ENCODE measurements at places on chromosomes 3 and 15. TPM values are rescaled to one million over a fixed set of nuclear protein-coding genes. Genes with fewer than 3 reads are reported as not detected.

DNA sequence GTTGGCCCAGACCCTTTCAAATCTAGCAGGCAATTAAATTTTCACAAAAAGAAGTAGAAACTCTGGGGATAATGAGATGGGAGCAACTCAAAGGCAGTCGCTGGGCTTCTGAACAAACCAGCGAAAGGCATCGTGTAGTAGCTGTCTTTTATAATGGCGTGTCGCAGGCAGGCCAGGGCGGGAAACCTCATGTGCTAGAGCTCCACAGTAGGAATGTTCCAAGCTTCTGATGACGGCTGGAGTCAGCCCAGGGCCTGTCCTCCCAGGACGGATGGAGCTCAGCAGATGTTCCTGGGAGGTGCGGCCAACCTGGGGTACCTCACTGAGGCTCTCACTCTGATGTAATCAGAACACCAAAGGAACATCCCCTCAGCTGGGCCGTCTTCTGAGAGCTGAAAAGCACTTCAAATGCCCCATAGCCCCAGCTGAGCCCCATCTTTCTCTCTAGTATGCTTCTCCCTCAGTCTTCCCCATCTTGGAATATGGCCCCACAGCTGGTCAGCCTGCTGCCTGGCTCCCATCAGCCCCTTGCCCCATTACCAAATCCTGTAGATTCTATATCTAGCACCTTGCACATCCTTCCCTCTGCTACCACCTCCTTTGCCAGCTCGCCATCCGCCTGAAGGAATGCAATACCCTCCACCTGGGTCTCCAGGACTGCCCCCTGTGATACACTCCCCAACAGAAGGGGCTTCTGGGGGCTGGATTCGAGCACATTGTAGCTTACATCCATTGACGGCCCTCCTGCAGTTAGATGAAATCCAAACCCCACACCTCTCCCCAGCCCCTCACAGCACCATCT, 54.9 kb upstream of the ATP2B2 start:
- H3K4me1 ChIP-seq: peaks cover 5% of the 10 kb centered on the region
- no peaks in the 10 kb centered on the region for H3K36me3 ChIP-seq
- peaks cover 22% of the 10 kb centered on the region for H3K27me3 ChIP-seq

GRCh38 chr15:35680951-35681350, 135.0 kb upstream of the DPH6 start:
- no peak for DNase-seq
- H3K4me1 ChIP-seq: no peaks in the 10 kb centered on the region
- H3K27me3 ChIP-seq: peaks cover 11% of the 10 kb centered on the region
- no peak overlapping the region for H3K27ac ChIP-seq
- H3K36me3 ChIP-seq: no peaks in the 10 kb centered on the region
- H3K4me3 ChIP-seq: no peak overlapping the region

DNA sequence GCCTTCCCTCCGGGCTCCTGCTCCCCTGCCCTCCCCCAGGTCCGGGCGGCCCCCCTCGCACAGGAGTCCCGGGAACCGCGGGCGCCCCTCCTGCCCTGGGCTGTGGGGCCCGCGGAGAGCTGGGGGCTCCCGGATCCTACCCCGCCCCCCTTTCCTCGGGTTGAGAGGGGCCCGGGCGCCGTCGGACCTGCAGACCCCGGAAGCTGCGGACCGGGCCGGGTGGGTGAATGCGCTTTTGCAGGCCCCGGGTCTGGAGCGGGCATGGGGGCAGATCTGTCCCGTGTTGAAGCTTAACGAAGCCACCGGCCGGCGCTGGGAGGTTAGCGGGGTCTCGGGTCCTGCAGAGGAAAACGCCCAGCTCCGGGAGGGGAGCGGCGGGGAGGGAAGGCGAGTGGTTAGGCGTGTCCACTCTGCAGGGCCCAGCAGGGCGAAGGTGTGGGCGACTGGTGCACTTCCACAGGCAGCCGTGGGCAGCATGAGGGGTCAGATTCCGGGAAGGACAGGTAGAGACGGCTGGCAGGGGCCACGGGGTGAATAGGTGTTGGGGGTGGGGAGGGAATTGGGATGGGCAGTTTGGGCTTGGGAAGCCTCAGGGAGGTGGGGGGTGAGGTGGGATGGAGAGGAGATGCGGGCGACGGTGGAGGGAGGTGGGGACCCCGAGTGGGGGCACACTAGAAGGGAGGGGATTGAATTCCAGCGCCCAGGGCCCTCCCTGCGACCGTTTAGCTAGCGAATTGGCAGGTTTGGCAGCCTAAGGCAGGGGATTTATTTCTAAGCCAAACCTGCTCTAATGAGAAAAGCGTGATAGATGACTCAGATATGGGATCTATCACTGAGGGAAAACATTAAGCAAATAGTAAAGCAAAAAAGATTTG, 635 bp downstream of the CD276 start:
- peaks cover 73% of the 10 kb centered on the region for H3K27me3 ChIP-seq
- peak overlapping the region; percentile 13 for H3K4me3 ChIP-seq
- H3K27ac ChIP-seq: no peak overlapping the region

GRCh38 chr3:150680562-150680961, 23.2 kb downstream of the ERICH6 start:
- peak overlapping the region; percentile 69 for H3K27ac ChIP-seq
- no peak for DNase-seq
- H3K36me3 ChIP-seq: peaks cover 18% of the 10 kb centered on the region
- peak overlapping the region; percentile 48 for H3K4me3 ChIP-seq
- peaks cover 23% of the 10 kb centered on the region for H3K4me1 ChIP-seq
- H3K27me3 ChIP-seq: peaks cover 6% of the 10 kb centered on the region

DNA sequence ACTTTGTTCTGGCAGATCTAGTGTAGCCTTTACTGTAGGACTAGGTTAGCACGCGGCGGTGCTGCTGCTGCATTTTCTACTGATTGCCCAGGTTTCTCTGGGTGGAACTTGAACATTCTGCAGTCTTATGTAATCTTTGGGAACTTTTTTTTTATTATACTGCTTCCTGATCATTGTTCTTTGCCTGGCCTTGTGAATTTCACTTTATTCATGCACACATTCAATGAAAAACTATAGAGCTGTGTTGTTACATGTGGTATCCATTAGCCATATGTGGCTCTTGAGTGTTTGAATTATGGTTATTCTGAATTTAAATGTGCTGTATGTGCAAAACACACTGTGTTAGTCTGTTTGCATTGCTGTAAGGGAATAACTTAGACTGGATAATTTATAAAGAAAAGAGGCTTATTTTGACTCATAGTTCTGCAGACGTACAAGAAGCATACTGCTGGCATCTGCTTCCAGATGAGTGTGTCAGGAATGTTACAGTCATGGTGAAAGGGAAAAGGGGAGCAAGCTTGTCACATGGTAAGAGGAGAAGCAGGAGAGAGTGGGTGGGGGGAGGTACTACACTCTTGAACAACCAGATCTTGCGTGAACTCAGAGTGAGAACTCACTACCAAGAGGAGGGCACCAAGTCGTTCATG, 26.5 kb downstream of the MEF2A start:
- no peak for DNase-seq
- H3K27ac ChIP-seq: no peak overlapping the region
- peaks cover 13% of the 10 kb centered on the region for H3K4me1 ChIP-seq
- H3K36me3 ChIP-seq: peaks cover 51% of the 10 kb centered on the region

DNA sequence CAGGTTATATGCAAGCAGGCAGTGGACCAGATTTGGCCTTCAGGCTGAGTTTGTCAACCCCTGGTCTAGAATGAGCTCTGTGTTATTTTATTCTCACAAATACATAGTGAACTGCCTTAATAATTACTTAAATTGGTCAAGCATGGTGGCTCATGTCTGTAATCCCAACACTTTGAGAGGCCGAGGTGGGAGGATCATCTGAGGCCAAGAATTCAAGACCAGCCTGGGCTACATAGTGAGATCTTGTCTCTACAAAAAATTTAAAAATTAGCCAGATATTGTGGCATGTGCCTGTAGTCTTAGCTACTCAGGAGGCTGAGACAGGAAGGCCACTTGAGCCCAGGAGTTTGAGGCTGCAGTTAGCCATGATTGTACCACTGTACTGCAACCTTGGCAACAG, 15.0 kb downstream of the PLS1 start:
- no peak for DNase-seq
- H3K4me1 ChIP-seq: no peaks in the 10 kb centered on the region
- H3K27me3 ChIP-seq: no peaks in the 10 kb centered on the region
- no peaks in the 10 kb centered on the region for H3K36me3 ChIP-seq
- no peak overlapping the region for H3K27ac ChIP-seq

- no peaks in the 10 kb centered on the region for H3K36me3 ChIP-seq
- H3K27ac ChIP-seq: no peak overlapping the region
- no peak for DNase-seq
These were observed 41.1 kb downstream of the TNFAIP8L3 start for GRCh38 chr15:51053571-51053970.

- H3K4me3 ChIP-seq: no peak overlapping the region
- peaks cover 4% of the 10 kb centered on the region for H3K36me3 ChIP-seq
- H3K27ac ChIP-seq: no peak overlapping the region
- H3K27me3 ChIP-seq: no peaks in the 10 kb centered on the region
These were observed 35.9 kb upstream of the TRAK1 start for GRCh38 chr3:42055291-42055690.

DNA sequence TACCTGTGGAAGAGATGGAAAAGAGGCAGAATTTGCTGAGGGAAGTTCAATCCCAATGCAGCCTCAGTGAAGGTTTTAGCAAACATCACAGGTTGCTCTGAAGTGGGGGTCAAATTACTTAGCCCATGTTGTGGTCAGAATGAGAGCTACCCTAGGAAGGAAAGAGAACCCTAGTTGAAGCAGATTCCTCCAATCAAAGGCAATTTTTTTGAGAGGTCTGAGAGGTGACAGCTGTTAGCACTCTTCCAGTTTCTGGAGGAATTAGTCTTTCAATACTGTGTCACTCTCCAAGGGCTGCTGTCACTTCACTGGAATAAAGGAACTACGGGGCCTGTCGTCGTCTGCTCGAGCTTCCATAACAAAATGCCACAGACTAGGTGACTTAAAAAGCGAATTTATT, 584.2 kb upstream of the DPPA4 start:
- no peaks in the 10 kb centered on the region for H3K4me1 ChIP-seq
- no peaks in the 10 kb centered on the region for H3K36me3 ChIP-seq
- H3K27me3 ChIP-seq: no peaks in the 10 kb centered on the region
- no peak for DNase-seq
- H3K27ac ChIP-seq: no peak overlapping the region
- no peak overlapping the region for H3K4me3 ChIP-seq

DNA sequence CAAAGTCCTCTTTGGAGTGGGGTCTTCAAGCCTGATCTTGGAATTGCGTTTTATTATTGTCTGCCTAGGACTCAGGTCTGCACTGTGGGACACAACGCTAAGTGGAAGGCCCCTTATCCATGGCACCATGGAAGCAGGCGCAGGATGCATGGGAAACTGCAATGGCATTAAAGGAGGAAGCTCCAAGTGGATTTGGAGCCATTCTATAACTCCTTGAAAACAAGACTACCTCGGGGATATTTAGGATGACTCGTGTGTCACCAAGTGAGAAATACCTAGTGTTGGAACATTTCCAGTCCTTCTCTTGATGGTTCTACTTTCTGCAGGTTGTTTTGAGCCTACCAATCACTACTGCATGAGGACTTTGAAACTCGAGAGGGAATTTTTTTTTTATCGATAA, 126.6 kb upstream of the ZBED2 start:
- H3K4me1 ChIP-seq: peaks cover 4% of the 10 kb centered on the region
- H3K27ac ChIP-seq: no peak overlapping the region
- H3K4me3 ChIP-seq: no peak overlapping the region
- peaks cover 32% of the 10 kb centered on the region for H3K36me3 ChIP-seq
- no peak for DNase-seq
- no peaks in the 10 kb centered on the region for H3K27me3 ChIP-seq

DNA sequence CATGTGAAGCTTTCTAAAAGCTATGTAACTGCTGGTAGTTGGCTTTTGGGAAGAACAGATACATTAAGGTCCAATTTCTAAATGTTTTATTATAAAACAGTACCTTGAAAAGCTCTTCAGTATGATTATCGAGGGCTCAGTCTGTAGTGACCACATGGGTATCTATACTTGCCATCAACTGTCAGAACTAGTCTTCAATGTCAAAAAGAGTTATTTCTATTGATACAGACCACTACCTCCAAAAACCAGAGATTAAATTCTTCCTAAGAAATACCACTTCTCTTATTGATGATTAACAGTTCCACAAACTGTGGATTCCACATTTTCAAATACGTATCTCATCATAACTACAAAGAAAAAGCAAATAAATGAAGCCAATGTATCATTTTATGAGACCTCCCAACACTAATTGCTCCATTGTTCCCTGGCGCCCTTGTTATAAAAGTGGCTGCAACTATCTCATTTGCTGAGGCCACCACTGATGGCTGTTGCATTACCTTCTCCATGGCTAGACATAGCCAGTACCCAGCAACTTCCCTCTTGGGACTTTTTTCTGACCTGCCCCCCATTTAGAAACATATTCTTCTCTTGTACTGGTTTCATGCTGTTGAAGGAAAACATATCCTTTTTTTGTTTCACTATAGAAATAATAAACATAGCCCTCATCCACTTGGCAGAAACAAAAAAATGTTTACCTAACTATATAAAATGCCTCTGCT, 33.9 kb upstream of the MBNL1 start:
- peak overlapping the region; percentile 50 for H3K4me3 ChIP-seq
- H3K27ac ChIP-seq: peak overlapping the region; percentile 66
- no peak for DNase-seq
- peaks cover 59% of the 10 kb centered on the region for H3K4me1 ChIP-seq
- no peaks in the 10 kb centered on the region for H3K27me3 ChIP-seq

DNA sequence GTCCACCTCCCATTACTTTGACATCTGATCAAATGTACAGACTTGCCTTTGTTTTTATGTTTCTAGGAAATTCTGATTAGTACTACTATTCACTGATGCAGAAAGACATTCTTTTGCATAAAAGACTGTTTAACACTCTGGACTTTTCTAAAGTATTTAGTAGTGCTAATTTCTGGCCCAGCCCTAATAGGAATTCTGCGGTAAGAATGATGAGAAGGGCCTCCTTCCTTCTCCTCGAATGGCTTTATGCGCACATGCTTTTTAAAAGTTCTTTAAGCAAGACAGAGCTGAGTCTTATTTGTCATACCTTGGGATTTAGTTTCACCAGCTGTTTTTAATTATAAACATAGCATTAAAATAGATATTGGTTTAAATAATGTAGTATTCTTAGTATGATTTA, 192.3 kb upstream of the RBMS3 start:
- peaks cover 3% of the 10 kb centered on the region for H3K36me3 ChIP-seq
- H3K4me3 ChIP-seq: no peak overlapping the region
- H3K27ac ChIP-seq: no peak overlapping the region
- peaks cover 2% of the 10 kb centered on the region for H3K27me3 ChIP-seq
- no peaks in the 10 kb centered on the region for H3K4me1 ChIP-seq

DNA sequence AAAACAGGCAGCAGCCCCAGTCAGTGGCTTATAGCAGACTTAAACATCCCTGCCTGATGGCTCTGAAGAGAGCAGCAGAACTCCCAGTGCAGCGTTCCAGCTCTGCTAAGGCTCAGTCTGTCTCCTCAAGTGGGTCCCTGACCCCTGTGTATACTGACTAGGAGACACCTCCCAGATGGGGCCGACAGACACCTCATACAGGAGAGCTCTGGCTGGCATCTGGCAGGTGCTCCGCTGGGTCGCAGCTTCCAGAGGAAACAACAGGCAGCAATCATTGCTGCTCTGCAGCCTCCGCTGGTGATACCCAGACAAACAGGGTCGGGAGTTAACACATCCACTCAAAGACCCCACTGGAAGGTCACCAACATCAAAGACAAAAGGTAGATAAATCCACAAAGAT, 93.5 kb downstream of the RFX7 start:
- H3K4me3 ChIP-seq: no peak overlapping the region
- H3K36me3 ChIP-seq: peaks cover 62% of the 10 kb centered on the region
- H3K27me3 ChIP-seq: no peaks in the 10 kb centered on the region
- H3K4me1 ChIP-seq: peaks cover 8% of the 10 kb centered on the region

Gene PLA2G4E
- total RNA-seq: not detected

Gene ZBED2
- 1.9 TPM for total RNA-seq

Gene CCDC191
- total RNA-seq: 2.7 TPM

Gene NDN
- total RNA-seq: 3.0 TPM

Gene HHLA2
- 4.0 TPM for total RNA-seq

Gene SELENOT
- 92.5 TPM for total RNA-seq
